ENCODE measurements at places on chromosomes 16 and 17.

DNA sequence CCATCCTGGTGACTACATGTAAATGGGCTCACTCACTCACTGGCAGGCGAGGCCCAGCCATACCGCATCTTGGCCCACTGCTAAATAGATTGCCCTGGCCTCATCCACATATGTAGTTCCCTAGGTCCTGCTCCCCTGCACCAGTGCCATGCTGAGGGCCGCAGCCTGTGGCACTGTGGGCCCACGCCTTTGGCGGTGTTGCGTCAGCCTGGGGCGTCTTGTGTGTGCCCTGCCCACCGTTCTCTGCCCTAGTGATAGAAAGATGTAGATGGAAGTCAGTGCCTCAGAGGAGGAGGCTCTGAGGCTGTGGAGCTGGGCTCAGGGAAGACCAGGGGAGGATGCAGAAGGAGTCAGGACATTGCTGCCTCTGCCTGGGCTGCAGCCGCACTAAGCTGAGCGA lies 18.9 kb downstream of the C17orf75 start:
- DNase-seq, result no peak

GRCh38 chr17:74235911-74236371 lies 22.6 kb downstream of the TTYH2 start:
- DNase-seq, result peak; percentile 68

DNA sequence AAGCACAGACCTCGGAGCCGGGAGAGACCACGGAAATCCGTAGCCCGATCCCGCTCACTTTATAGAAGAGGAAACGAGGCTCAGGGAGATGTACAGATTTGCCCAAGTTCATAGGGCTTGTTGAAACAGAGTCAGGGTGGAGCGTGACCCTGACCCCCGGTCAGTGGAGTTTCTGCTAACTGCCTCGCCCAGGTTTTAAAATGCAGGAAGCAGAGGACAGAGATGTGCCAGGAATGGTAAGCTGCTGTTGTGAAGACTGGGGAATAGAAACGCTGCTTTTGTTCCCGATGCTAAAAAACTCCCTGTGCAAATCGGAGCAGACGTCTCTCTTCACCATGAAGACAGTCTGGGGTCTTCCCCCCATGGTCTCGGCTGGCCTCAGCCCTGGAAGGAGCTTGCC lies 403.0 kb downstream of the SEC14L1 start:
- no peak for DNase-seq

GRCh38 chr16:52558448-52558847 lies 11.5 kb upstream of the TOX3 start:
- DNase-seq, result no peak

DNA sequence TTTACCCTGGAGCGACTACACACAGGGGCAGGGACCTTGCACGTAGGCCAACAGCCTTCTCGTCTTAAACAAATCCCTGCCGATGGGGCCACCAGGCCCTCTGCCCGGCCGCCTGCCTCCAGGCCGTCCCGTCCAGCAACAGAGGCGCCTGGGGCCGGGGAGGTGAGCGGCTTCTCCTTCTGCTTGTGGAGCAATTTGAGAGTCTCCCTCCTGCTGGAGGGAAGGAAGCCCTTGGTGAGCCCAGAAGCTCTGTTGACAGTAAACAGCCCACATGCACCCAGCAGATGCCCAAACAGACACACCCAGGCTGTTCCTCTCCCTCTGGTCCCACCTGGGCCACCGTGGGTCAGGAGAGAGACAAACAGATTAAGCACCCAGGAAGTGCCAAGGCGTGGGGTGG lies 8.1 kb downstream of the SLC43A2 start:
- no peak for DNase-seq

DNA sequence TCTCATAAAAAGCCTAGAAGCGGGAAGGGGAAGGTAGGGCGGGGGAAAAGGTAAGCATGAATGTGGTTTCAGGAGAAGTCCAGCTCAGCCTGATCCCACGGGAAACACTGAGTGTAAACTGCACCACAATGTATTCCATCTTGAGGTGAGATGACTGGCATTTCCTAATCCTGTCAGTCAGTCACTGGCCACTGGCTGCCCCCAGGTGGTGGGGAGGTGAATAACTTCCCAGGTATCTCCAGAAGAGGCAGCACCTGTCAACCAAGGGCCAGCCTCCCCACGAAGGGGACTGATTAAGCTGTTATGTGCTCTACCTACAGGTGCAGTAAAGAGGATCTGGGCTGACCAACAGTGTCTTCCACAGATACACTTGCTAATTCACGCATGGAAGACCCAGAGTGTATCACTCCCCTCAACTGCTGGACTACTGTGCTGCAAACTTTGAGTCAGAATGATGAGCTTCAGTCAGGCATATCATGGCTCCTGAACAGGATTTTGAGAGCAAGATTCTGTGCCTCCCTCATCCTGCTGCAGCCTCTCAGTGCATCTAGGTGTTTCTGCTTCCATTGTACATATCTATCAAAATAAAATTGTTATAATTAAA lies 108.5 kb upstream of the CCL2 start:
- no peak for DNase-seq

- no peak for DNase-seq
Observed at GRCh38 chr16:84931107-84931494, 80.2 kb downstream of the ZDHHC7 start.

DNA sequence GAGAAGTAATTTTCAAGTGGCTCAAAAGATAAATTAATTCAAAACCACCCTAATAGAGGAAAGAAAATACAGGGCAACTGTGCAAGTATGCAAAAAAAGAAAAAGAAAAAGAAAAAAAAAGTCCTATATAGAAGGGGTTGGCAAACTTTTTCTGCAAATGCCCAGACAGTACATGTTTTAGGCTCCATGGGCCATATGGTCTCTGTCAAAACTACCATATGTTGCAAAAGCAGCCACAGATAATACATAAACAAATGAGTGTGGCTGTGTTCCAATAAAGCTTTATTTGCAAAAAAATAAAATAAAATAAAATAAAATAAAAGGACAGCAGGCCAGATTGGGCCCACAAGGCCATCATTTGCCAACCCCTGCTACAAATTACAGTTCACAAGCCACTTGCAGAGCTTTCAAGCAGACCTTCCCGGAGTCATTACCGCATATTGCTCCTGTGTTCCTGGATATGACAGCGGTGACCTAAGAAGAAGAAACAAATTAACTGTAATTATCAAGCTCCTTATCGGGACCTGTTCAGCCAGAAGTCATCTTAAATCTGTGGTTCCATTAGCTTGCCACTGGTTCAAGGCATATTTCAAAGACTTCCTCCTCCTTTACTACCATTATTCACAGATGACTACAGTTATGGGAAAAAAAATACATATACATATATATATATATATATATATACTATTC lies 15.9 kb downstream of the ZC3H7A start:
- no peak for DNase-seq

- DNase-seq, result no peak
Observed at GRCh38 chr16:35365675-35366074, 1906.3 kb downstream of the TP53TG3F start.

GRCh38 chr16:81917375-81917774 lies 93.9 kb downstream of the SDR42E1 start:
- DNase-seq, result no peak

GRCh38 chr16:27721531-27722181 lies 171.7 kb downstream of the KATNIP start:
- DNase-seq, result no peak

DNA sequence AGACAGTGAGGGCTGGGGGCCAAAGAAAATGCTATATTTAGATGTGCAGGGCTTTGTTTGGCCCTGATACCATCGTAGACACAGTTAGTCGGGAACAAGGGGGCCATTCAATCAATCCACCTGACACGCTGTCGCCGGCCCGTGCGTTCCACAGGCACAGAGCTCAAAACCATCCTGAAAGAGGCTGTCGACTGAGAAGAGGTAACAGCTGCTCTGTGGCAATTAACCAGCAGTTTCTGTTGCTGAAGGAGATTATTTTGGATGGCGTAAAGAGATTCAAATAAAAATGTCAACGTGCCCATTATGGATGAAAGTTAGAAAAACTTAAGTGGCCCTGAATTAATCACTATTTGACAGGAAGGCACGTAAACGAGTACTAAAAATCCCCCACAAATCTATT lies 276.2 kb upstream of the IRX5 start:
- no peak for DNase-seq

DNA sequence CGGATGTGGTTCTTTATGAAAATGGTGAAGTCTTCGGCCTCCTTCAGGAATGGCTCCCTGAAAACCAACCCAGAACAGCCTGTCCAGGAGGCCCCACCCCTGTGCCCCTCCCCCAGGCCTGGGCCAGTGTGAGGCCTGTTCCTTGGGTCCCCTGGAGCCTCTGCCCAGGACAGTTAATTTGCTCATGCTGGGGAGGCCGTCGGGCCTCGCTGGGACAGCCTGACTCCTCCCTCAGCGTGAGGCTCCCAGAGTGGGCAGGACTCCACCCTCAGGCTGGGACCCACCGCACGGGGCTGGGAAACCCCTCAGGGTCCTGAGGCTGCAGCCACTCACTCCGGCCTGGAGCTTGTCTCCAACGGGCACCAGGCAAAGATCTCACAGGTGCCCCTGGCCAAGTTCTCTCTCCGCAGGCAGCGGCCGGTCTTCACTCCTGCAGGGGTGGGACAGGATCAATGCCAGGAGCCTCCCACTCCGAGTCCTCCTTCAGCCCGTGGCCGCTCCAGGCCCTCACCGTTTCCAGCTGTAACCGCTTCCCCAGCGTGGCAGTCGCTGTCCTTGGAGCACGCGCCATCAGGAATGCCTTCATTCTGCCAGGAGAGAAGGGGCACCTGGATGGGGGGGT lies 5.8 kb downstream of the P2RX5 start:
- DNase-seq, result no peak

DNA sequence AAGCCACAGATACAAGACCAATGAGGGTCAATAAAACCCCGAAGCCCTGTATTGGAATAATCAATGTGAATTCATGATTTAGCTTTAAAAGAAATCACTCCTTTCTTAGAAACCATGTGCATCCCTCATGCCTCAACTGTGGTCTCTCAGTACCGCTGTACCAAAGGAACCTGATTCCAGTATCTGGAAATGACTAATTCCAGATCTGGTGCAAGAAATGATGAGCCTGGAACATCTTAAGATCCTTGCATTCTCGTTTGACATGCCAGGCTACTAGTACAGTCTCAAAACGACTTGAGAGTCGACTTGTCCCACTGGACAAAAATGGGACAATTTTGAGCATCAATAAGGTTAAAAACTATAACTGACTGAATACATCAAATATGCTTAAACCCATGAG lies 21.2 kb downstream of the USP31 start:
- no peak for DNase-seq

GRCh38 chr16:50616386-50616785 lies 64.7 kb downstream of the SNX20 start:
- no peak for DNase-seq

- no peak for DNase-seq
Observed at GRCh38 chr17:29583324-29584248, 5.9 kb downstream of the GIT1 start.

DNA sequence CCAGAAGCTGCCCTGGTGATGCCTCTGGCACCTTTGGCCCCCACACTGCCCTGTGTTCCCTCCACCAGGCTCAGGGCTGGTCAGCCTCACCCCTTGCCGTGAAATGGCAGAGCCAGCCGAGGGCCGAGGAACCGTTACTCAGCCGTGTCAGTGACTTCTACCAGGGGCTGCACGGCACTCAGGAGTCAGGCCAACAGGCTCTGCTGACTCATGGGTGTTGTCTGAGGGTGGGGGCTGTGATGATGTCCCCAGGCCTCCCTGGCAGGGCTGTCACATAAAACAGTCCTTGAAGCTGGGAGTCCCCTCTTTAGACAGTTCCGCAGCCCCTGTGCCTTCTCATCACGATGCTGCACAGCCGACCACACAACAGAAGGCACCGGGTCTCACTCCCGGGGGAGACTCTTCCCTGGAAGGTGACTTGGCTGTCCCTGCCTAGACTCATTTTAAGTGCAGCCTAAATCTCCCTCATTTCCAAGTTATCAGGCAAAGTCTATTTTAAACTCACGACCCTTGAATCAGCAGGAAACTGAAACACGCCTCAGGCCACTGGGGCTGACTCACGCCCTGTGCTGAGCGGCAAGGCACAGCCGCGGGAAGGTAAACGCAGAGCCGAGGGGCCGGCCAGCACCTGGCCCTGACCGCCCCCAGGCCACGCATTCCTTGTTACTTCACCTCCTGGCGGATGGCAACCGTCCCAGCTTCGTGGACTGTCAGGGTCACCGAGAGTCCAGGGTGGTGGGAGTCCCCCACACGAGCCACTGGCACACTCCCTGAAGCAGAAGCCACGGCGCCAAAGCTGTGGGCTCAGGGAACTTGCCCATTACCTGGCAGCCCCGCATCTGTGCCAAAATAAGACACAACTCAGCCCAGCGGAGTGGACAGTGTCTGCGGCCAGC lies 102.6 kb downstream of the ZNF778 start:
- peak; percentile 86 for DNase-seq

DNA sequence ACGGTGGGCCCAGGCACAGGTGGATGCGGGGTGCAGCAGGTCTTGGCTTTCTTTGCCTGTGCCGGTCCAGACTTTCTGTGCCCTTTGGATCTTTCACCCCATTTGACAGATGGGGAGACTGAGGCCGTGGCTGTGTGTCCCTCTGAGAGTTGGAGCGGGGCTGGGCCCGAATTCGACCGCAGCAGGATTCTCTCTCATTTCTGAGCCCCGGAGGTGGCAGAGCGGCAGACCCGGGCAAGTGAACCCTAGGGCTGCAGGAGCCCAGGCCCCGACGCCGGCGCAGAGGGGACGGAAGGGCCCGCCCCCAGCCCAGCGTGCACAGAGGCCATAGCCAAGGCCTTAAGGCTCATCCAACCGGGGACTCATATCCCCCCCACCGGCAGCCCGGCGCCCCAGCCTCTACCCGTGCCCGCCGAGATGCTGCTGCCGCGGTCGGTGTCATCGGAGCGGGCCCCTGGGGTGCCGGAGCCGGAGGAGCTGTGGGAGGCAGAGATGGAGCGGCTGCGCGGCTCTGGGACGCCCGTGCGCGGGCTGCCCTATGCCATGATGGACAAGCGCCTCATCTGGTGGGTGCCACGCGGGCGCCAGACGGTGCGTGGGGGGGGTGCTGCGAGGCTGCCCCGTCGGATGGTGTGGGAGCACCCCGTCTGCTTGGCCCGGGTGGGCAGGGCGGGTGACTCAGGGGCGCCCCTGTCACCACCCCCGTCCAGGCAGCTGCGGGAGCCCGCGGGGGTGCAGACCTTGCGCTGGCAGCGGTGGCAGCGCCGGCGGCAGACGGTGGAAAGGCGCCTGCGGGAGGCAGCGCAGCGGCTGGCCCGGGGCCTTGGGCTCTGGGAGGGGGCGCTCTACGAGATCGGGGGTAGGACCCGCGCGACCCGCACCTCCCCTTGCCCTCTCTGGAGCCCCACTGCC lies 857 bp downstream of the TMC8 start:
- DNase-seq, result no peak

Data from kidney capillary endothelial cell (primary cell).